HFFc6 (cell line): ENCODE measurements at places on chromosomes 6 and 20. TPM values are rescaled to one million over a fixed set of nuclear protein-coding genes. Genes with fewer than 3 reads are reported as not detected.

SLC17A2 gene
- total RNA-seq: not detected in 3 replicates

GRCh38 chr20:63518351-63518861 lies 2.2 kb upstream of the PPDPF start:
- DNase-seq: no peak

DNA sequence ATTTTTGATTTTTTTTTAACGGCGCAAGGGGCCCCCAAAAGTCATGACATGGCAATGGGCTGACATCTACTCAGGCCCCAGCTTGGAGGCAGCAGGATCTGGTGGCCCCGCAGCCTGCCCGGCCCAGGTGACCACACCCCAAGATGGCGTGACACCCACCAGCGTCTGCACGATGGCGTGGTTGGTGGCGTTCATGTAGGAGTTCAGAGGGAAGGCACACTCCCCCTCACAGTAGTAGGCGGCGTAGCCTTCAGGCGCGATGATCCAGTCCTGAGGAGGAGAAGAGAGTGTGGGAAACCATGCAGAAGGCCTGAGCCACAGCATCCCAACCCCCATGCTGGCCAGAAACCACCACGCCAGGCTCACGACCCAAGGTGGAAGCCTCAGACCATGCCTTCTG lies 93.4 kb downstream of the BMP7 start:
- no peak for DNase-seq

- no peak for DNase-seq
Observed at GRCh38 chr20:25251558-25251957, 3.7 kb downstream of the PYGB start.

- no peak for DNase-seq
Observed at GRCh38 chr20:48180024-48180423, 394.7 kb upstream of the SULF2 start.

- DNase-seq: no peak
Observed at GRCh38 chr6:111469543-111469942, 13.5 kb downstream of the REV3L start.

GRCh38 chr6:127300411-127300810 lies 33.7 kb downstream of the RNF146 start:
- DNase-seq: peak; percentile 92

DNA sequence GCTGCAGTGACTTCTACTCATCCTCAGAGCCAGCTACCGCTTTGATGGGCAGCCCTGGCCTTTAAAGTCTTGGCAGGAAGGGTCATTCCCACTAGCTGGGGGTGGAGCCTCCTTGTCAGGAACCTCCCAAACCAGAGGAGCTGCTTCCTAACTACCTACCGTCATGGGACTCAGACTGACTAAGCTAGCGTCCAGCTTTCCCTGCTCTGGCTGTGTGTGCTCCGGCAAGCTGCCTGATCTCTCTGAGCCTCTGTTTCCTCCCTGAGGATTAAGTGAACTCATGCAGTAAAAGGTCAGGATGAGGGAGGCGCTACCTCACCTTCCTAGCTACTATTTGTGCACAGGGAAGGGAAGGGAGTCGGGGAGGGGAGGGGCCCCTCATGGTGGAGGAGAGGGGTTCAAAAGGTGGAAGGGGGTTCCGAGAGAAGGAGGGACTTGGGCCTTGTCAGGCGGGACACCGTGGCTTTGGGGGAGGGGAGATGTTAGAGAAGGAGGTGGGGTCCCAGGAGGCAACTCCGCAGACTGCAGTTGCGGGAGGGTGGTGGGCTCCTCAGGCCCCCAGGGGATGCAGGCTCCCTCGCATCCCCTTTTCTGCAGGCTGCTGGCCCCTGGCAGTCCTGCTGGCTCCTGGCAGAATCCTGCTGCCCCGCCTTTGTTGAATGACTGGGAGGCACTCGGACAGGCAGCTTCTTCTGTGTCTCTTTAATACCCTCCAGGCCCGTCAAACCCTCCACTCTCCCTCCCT lies 9.8 kb downstream of the DUSP15 start:
- DNase-seq: no peak

GRCh38 chr6:14226051-14226660 lies 108.6 kb downstream of the CD83 start:
- DNase-seq: no peak

SLC26A8 gene
- not detected in 3 replicates for total RNA-seq
